ENCODE measurements at places on chromosomes 3 and 15.

DNA sequence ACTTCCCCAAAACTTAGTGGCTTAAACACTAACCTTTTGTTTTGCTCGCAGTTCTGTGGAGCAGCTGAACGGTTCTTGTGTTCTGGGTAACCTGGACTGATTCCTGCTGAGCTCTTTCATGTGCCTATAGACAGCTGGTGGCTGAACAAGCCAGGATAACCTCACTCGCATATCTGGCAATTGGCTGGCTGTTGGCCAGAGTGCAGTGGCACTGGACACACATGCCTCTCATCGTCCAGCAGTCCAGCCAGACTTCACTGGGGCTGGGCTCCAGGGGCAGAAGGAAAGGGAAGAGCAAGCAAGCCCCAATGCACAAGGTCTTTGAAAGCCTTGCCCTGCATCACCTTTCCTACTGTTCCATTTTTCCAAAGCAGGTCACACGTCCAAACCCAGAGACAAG, 53.6 kb upstream of the GATA2 start:
- no peak for DNase-seq

GRCh38 chr15:54026891-54027290, 48.6 kb downstream of the UNC13C start:
- DNase-seq, result no peak

DNA sequence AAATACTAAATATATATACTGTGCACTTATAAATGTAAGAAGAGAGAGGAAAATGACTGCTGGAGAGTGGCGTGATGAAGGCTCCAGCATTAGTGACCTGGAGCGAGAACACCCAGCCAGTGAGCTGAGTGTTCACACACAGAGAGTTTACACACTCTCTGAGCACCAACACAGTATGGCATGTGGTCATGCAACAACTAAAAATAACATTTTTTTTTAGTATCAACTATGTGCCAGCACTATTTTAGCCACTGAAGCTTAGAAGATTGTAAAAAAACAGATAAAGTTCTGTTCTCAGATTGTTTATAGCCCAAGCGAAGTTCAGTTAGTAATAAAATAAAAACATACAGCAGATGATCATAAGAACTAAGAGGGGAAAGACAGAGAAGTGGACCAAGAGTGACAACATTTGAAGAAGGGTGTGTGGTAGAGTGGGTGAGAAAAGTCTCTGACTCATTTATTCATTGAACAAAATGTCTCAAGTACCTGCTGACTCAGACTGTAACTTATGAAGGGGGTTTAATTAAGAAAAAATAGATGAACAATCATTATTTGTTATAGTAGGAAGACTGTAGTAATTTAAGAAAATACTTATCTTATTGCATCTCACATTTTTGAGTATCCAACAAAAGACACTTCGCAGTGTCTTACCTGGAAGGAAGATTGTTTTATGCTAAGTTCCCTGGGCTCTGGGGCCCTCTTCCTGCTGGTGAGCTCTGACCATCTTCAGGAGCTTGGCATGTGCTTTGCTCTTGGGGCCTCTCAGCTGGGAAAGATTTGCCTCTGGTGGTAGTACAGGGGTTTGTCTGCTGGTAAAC, 43.8 kb downstream of the GAP43 start:
- DNase-seq, result no peak

- DNase-seq, result no peak
These were observed 420.0 kb downstream of the GABRB3 start for GRCh38 chr15:26352909-26353308.

- DNase-seq, result no peak
These were observed 6.5 kb upstream of the THBS1 start for GRCh38 chr15:39574427-39574826.

DNA sequence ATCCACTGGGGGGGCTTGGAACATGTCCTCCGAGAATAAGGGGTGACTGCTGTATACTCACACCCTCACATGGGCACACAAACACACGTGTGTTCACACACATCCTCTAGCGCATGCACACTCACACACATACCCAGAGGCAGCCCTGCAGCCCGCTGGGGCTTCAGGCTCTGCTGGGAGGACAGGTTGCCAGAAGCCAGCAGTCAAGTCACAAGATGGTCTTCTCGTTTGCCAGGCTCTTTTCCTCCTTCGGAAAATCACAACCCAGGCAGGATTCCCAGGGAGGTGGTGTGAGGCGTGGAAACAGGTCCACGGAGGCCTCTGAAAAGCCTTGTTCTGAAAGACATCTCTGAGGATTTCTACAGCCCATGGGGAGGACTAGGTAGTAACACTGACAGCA, 26.8 kb downstream of the MEGF11 start:
- no peak for DNase-seq

DNA sequence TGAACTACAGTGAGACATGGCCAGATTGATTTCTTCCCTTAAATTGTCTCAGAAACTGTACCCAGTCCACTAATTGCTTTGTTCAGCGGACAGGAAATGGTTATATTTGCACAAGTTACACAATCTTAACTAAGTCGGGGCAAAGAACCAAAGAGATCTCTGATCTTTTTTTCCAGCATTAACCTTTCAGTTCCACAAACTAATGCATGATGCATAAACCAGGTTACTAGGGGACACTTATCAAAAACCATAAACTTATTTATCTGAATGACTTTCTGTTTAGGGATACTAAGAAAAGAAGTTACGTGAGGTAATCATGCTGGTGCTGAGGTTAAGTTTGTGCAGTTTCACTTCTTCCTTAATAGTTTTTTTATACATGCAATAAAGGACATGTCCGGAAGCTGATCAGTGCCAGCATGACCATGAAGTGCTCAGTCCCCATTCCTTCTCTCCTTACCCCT, 22.4 kb downstream of the FNDC3B start:
- no peak for DNase-seq

DNA sequence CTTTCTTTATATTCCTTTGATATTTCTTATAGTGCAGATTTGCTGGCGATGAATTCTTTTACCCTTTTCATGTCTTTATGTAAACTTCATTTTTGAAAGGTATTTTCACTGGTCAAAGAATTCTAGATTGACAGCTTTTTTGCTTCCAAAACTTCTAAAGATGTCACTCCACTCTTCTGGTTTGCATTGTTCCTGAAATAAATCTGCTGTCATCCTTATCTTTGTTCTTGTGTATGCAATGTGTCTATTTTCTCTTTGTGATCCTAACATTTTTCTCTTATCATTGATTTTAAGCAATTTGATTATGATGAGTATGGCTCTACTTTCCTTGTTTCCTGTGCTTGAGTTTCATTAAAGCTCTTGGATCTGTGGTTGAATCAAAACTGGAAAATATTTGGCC, 103.4 kb downstream of the GLDN start:
- no peak for DNase-seq

- no peak for DNase-seq
These were observed 77.5 kb upstream of the ABI3BP start for GRCh38 chr3:101070799-101071121.

DNA sequence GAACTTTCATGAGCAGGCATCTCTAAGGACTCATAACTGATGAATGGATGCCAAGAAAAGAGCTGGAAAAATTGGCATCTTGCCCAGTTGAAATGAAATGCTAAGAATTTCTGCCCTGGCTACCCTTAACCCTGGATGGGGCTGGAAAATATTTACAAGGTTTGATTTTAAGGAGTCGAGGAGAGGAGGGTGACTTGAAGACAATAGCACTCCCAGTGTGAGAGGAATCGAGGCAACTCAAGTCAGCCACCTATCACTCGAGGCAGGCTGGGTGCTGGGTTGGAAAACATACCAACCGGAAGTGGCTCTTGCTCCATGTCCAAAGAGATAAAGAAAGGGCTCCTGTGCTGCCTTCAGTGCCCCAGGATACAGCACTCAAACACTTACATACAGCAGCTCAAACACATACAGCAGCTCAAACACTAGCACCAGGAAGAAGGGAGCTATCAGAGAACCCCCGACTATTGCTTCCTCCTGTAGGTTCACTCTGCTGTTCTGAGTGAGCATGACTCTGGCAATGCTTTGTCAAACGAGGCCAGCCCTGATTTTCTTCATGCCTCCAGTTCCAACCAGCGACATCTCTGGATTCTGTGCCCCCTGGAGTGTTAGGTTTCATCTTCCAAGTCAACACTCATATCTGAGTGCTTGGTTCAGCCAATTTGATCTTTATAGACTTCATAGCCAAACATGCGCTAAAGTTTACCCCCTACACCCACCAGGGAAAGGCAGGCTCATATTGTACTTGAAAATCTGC, 4.9 kb downstream of the PRICKLE2 start:
- DNase-seq, result no peak

DNA sequence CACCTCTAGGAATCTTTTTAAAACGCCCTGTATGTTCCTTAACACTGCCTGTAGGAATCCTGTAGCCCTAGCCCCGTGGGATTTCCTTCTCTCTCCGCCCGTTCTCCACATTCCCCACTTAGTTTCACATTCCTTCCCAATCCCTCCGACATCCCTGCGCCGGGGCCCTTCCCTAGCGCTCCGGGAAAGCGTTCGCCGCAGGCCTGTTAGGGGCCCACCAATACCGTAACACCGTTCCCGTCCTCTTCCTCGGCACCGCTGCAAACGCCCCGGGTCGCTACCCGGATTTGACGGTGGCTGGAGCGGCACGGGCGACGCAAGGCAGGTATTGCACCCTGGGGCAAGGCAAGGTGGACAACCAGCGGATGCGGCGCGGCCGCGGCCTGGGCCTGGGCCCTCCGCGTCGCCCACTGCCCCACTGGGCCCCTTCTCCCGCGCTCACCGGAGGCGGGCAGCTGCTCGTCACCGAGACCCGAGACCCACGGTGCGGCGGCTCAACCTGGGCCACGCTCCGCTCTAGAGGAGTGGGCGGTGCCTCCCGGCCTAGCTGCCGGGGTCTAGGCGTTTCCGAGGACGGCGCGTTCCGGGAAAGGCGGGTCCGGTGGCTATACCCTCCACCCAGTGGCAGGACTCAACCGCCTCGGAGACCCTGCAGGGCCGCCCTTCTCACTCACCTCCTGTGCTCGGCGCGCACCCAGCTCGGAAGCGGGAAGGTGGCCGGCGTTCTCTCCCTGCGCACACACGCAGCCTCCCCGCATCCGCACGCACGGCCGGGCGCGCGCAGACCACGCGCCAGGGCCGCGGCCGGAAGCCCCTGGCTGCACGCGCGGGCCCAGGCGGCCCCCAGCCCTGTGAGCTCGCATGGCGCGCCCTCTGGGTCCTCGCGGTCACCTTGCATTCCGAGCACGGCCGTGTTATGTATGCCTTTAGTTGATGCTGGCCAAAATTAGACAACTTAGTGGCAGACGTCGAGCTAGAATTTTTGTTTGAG, at the start of gene B3GALNT1:
B3GALNT1 (minus strand) TSS at position 789 of the 991 bp plus-strand sequence. CDS start 18,595 bp downstream, outside the sequence.
- DNase-seq, result no peak

DNA sequence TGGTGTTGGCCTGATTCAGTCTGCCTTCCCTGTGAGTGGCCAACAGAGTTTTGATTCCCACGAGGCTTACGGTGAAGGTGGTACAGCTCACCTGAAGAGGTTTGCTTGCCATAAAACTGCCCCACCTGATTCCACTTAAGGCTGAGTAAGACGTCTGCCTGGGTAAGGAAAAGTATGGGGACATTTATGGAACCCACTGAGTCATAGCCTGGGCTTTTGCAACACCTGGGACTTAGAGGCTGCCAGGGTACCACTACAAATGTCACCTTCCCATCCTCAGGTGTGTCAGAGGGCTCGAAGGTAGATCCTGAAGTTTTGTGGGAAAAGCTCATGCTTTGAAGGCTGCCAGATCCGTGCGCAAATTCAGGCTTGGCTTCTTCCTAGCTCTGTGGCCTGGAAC, 56.9 kb upstream of the SLCO2A1 start:
- no peak for DNase-seq

- DNase-seq, result no peak
These were observed 391.1 kb downstream of the FGF12 start for GRCh38 chr3:192336286-192336685.
